ENCODE measurements at places on chromosomes 7 and 10. TPM values are rescaled to one million over a fixed set of nuclear protein-coding genes. Genes with fewer than 3 reads are reported as not detected.

DNA sequence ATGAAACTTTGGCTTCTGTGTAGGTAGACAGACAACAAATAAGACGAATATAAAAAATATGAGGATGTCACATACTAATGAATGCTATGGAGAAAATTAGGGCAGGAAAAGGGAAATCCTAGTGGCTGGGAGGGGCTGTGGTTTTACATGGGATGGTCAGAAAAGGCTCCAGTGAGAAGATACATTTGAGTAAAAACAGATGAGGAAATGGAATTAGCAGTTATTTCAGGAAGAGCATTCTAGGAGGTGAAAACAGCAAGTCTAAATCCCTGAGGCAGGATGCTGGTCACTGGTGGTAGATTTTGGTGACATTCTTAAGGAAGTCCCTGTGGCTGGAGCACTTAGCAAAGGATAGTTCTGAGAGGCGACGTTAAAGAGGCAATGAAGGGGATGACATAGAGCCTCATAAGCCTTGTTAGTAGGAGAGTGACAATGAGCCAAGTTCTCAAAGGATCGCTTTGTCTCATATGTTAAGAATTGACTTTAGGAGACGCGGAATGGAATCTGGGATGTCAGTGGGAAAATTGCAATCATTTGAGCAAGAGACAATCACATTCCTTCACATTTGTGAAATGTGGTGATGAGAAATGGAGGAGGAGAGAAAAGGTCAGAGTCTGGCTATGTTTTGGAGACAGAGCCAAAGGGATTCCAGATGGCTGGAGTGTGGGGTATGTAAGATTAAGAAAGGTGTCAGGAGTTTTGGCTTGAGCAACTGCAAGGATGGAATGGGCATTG, 384.7 kb upstream of the FZD8 start:
- no peak for DNase-seq

GRCh38 chr10:59019603-59020002, 156.8 kb upstream of the PHYHIPL start:
- DNase-seq: no peak

DNA sequence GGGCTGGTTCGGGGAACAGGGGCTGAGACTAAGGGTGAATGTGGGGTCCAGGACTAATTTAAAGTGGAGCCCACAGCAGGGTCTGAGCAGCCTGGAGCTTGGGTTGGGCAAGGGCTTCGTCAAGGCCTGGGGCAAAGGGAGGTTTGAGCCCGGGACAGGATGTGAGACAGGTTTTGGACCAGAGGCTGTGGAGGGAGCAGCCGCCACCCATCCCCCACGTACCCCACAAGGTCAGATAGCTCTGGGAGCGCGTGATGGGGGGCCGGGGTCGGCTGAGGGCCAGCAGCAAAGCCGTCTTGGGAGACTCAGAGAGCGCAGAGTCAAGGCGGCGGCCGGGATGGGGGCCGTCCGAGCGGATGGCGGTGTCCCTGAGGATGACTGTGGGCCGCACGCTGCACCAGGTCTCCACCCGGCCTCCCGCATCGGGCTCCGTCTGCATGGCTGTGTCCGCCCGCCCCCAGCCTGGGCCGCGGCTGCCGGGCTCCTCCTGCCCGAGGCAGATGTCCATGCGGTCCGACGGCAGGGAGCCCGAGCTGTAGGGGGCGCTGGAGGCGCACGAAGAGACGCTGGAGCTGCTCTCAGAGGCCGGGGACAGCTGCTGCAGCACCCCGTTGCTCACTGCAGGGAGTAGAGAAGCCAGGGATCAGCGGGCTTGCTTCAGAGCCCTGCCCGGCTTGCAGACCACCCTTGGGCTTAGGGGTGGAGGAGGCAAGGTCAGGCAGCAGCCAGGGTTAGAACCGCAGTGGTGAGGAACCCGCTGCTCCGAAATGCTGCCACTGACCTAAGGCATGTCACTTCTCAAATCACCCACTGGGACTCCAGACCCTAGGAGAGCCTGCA, 12.1 kb downstream of the PDZD7 start:
- DNase-seq: no peak

The ATOH7 gene
- 0.64 TPM for total RNA-seq

The POLR1F gene
- total RNA-seq: 17.0 TPM
